ENCODE measurements at places on chromosomes 16 and 17.
A peak's percentile ranks its signal among the peaks of the same experiment; 100 is the strongest.

DNA sequence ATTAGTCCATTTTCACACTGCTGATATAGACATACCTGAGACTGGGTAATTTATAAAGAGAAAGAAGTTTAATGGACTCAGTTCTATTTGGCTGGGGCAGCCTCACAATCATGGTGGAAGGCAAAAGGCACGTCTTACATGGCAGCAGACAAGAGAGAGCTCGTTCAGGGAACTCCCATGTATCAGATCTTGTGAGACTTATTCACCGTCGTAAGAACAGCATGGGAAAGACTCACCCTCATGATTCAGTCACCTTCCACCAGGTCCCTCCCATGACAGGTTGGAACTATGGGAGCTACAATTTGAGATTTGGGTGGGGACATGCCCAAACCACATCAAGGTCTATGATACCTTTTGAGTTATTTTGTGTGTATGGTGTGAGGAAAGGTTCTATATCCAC lies 66.9 kb downstream of the METRNL start:
- no peak for DNase-seq

GRCh38 chr17:40326014-40326831 lies 17.2 kb downstream of the RARA start:
- peak; percentile 36 for DNase-seq

DNA sequence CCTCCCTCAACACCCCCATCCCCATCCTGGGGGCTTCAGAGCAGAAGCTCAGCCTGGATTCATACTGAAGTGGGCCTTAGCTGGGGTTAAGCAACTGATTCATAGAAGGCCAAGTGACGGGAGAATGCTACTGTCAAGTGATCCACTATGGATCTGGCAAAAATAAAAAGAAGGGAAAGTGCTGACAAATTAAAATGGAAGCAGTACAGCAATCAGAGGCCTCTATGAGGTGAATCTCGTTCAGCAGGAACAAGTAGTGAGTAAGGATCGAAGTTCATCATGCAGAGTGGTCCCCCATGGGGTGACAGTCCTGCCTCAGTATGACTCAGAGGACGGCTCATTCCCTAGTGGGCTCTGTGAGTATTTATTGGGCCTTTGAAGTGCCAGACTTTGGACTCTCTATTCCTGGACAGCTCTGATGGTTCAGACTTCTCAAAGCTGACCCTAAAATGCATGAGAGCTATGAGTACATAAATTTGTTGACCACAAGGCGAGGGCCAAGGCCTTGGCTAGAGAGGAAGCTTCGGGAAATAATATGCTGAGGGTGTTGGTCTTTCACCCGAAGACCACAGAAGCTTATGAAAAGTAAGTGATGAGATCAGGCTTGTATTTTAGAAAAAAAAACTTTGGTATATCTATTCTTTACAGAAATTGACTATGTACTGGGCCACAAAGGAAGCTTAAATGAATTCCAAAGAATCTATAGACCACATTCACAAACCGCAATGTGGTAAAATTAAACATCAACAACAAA lies 5.3 kb upstream of the NSMCE1 start:
- DNase-seq: no peak

DNA sequence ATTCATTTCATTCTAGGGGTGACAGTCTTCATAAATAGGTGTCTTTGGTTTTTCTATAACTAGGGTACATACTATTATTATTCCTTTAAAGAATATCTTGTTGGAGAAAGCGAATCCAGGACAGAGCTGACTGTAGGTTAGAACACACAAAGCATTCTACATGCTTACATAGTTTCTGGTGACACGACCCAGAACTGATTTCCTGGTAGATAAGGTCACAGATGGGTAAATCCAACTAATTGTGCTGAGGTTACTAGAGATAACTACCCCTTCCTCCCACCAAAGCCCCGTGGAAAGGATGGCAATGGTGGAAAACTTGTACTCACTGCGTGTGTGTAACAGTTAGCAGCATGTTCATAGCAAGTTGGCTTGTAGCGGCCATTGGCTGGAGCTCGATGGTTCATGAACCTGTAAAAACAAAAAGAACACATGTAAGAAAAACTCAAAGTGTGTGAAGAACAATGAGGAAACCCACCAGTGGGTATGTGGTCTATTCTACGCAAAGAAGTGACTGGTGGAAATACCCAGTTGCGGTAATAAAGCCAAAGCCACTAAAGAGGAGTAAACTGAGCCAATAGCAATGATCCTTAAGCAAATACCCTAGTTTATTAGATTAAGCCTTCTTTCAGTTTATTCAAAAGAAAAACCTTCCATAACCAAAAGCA lies 7.7 kb downstream of the MMD start:
- no peak for DNase-seq

- DNase-seq: no peak
Observed at GRCh38 chr17:7745748-7746470, 28.4 kb downstream of the DNAH2 start.

DNA sequence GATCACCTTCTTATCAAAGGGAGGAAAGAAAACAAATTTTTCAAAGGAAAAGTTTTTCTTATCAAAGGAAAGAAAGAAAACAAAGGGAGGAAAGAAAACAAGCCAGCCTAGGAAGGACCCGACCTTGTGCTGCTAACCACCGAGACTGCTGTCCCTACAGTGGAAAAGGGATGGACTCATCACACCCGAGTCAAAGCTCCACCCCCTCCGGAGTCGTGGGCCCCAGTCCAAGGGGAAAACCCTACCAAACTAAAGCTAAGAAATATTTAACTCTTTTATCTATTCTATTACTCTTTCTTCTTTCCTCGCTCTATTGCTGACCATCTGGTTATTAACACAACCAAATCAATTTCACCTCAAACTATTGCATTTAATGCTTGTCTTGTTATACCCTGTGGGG lies 6.1 kb upstream of the ENDOV start:
- DNase-seq: no peak

DNA sequence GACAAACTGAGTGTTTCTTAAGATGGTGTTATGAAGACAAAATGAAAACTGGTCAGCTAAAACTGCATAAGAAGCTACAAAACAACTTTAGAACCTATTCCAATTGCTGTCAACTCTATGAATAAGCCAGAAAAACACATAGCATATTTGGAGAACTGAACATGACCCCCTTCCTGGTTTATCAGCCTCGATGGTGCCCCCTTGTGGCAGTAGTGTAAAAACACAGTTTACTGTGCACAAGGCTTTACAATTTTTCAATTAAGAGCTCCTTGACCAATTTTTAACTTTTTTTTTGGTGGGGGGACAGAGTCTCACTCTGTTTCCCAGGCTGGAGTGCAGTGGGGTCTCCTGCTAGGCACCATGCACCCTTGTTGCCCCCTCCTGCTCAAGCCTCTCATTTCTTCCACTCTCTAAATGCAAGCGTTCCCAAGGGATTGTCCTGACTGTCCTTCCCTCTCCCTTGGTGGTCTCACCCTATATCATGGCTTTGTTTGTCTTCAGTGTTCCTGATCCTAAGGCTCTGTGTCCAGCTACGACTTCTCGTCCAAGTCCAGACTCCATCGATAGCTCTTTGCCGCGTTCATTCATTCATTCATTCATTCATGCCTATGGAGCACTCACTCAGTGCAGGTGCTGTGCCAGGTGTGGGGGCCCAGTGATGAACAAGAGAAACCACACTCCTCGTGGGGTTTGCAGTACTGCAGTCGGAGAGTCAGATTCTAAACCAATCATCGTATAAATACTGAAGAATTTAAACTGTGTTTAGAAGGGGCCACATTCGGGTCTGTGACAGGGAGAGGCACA lies 7.5 kb downstream of the EIF1 start:
- DNase-seq: peak; percentile 73

- DNase-seq: no peak
Observed at GRCh38 chr16:23080329-23080728, 68.9 kb downstream of the USP31 start.

DNA sequence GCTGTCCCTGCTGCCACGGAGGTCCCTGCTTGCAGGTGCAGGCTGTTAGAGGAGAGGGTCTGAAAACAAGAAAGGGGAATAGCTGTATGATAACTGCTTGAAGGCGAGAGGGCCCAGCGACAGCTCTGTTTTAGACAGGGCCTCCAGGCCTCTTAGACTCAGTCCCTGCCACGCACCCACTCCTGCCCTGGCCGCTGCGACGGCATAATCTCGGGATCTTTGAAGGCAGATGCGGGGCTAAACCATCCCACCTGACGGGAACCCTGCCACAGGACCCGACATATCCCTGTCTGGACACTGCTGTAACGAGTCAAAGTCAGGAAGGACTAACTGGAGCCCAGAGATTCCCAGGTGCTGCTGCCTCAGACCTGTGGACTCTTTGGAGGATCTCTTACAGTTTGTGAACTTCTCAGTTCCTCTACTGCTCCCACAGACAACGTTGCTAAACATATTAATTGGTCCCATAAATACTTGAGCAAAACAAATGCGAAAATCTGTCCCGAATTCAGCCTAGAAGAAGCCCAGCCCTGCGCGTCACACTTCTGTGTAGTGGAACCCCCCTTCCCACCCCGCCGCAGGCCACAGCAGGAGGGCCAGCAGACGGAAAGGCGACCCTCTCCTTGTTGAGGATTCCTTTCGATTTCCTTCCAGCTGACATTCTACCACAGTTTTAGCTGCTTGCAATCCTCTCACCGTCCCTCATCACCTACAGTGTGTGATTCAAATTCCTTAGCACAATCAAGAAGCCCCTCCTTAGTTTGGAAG lies 998 bp upstream of the TMEM11 start:
- no peak for DNase-seq

DNA sequence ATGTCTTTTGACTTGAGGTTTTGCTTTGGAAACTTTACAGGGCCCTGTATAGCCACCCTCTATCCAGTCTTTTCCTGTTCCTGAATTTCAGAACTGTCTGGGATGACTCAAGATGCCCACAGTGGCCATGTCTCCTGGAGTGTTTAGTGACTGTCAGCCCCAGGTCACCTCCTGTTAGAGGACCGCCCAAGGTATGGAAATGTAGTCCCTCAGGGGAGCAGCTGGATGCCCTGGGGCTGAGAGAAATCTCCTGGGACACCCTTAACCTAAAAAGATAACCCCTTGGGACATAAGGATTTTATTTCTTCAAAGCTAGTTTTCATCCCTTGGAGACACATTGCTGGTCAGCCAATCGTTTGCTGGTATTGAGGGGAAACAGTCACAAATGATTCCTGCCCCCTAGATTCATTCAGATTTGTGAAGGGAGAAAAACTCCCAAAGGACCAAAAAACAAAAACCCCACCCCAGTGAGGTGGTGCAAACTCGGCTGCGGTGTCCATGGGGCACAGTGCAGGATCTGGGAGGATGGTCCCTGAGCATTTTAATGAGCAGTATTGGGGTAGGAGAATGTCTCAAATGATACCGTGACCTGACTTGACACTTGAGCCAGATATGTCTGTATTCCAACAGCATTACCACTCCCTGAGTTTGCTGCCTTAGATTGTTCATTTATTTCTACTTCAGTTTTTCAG lies 1.7 kb downstream of the ZNF267 start:
- no peak for DNase-seq

DNA sequence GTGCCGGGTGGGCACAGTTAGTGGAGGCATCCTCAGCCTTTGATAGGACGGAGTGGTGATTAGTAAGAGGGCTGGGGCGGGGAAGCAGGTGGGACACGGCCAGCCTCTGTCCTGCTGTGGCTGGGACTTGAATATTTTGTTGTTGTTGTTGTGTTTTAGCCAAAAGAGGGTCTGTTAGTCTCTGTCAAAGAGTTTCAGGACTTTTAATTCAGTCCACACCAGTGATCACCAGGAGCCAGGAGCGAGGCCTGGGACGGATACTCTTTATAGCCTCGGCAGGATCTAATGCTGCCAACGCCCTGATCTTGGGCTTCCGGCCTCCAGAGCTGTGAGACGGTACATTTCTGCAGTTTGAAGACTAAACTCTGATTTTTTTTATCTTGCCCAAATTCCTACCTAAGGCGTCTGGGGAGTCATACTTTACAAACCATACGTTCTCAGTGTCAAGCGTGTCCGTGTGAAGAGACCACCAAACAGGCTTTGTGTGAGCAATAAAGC lies 2.9 kb upstream of the RNF213 start:
- DNase-seq: no peak

DNA sequence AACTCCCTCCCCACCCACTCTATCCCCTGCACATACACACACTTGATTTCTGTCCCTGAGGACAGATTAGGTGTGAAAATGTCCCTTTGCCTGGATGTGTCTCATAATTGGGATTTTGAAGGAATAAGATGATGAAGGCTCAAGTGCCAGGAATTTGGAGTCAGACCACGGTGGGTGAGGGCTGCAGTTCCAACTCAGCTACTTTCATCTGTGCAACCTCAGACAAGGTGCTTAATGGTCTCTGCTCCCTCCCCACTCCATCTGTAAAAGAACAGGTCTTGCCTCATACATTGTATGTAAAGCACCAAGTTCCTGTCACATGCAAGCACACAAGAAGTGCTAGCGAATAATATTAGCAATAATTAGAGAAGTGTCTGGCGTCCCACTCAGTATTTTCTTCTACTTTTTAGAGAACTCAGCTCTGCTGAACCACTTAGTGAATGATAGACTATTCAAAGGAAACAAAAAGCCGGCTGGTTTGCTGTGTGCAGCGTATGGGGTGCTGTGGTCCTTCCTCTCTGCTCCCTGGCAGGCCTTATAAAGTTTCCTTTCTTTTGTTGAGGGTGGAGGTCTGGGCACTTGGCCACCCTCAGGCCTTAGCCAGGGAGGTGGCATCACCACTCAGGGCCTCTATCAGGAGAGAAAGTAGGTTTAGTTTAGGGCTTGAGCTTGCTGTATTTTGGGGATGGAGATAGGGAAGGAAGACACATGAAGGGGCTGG lies 6.4 kb downstream of the TBX4 start:
- no peak for DNase-seq

DNA sequence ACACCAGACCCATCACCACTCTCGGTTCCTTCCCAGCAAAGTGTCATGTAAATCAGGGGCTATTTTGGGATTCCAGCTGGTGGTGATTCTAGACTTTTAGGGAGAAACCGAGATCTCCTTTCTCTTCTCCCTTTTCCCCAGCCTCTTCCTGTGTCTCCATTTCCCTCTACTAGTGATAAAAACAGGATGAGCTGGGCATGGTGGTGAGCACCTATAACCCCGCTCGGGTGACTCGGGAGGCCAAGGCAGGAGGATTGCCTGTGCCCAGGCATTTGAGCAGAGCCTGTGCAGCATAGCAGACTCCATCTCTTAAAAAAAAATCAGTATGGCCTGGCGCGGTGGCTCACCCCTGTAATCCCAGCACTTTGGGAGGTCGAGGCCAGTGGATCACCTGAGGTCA lies 6.1 kb downstream of the TBX21 start:
- DNase-seq: no peak

DNA sequence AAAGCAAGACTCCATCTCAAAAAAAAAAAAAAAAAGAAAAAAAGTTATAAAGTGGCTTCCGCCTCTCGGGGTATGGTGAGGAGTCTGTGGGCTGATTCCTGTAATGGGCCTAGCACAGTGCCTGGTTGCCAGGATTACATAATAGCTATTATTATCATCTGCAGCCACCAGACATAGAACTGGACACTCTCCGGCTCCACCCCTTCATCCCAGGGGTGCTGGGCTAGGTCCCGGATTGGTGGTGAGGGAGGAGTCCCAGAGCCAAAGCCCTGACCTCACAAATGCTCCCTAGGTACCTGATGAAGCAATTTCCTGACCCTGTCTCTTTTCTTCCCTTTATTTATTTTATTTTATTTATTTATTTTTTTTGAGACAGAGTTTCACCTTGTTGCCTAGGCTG lies 11.6 kb upstream of the ADGRG1 start:
- DNase-seq: no peak

All from activated CD4-positive, CD25-positive, alpha-beta regulatory T cell (primary cell).